ENCODE measurements at places on chromosomes 11 and 22. TPM values are rescaled to one million over a fixed set of nuclear protein-coding genes. Genes with fewer than 3 reads are reported as not detected.

The PKNOX2 gene
- 7.3 TPM for total RNA-seq

The FAM89B gene
- total RNA-seq = 21.9 TPM

The TUBGCP6 gene
- total RNA-seq = 57.2 TPM

The SCGB1A1 gene
- not detected for total RNA-seq

The PEX26 gene
- 43.7 TPM for total RNA-seq

DNA sequence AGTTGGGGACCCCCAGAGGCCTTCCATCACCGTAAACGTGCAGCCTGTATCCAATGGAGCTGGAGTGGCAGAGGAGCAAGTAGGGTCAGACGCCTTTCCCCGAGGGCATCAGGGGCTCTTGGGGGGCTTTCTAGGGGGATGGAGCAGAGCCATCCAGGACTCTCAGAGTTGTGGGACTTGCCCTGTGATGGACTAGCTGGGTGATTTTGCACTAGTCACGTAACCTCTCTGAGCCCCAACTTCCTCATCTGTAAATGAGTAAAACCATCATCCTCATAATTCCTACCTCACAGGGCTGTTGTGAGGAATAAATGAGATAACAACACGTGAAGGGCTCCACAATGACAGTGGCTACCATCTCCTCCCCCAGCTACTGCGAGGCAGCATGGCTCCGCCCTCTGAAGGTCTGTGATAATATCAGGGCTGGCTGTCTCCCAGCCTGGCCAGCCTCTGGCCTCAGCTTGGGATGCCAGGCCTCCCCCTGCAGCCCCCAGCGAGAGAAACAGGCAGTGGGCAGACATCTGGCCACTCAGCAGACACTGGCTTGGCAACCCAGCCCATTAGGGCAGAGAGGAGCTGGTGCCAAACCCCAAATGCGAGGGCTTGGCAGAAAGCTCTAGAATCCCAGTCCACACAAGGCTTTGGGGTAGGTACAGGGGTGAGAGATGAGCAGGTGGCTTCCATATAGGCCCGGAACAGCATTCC lies 6.7 kb downstream of the USP2 start:
- DNase-seq = no peak

- no peak for DNase-seq
These were observed 107.8 kb upstream of the CHORDC1 start for GRCh38 chr11:90330632-90331031.

- DNase-seq = no peak
These were observed 13.5 kb upstream of the ZNF74 start for GRCh38 chr22:20380486-20380885.

GRCh38 chr11:118151431-118151830 lies 1.2 kb downstream of the SCN4B start:
- DNase-seq = no peak

DNA sequence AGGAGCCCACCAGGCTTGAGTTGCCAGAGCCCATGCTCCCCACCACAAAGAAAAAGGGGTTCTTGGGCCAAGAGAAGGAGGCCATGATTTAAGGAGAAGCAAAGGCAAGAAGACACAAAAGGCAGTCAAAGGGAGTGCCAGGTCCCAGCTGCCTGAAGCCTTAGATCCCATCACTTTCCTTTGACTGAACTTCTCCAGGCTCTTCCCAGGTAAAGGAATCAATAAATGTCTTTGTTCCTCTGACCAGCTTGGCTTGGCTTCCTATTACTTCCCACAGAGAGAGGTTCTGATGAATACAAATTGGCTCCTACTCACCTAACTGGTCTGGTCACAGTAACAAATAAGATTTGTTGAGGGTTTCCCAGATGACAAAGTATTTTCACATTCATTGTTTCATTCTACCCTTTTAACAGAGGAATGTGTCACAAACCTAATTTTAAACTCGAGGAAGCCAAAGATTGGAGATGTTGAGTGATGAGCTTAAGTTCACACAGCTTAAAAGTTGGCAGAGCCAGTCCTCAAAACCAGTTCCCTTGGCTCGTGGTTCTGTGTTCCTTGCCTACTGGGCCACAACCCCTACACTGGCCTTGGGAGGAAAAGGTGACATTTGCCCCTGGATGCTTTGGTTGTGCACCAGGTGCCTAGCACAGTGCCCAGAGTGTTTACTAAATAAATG lies 96.4 kb upstream of the SESN3 start:
- DNase-seq = no peak
